ENCODE measurements at places on chromosomes 6 and 20.

DNA sequence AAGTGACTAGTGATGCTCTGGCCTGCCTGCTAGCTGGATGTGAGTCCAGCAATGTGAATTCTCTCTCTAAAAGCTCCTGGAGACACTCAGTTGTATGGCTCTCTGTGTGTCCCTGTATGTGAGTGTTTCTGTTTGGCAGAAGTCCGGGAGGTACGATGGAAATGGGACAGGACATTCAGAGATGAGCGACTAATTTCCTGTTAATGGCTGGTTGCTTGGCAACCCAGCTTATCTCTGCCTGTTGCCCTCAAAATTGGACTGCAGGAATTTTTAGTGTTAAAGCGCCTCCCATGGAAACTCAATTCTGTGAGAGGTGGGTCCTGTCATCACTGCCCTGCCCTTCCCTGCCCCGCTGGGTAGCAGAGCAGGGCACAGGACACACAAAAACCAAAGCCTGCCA is 136.8 kb upstream of the LRFN2 start:
- DNase-seq = no peak

GRCh38 chr6:20827798-20828197 is 293.5 kb downstream of the CDKAL1 start:
- DNase-seq = no peak

GRCh38 chr6:106557837-106558236 is 71.5 kb downstream of the RTN4IP1 start:
- DNase-seq = no peak

GRCh38 chr20:49700411-49701185 is 13.1 kb downstream of the B4GALT5 start:
- no peak for DNase-seq

GRCh38 chr6:116404696-116405095 is 33.9 kb downstream of the DSE start:
- no peak for DNase-seq

DNA sequence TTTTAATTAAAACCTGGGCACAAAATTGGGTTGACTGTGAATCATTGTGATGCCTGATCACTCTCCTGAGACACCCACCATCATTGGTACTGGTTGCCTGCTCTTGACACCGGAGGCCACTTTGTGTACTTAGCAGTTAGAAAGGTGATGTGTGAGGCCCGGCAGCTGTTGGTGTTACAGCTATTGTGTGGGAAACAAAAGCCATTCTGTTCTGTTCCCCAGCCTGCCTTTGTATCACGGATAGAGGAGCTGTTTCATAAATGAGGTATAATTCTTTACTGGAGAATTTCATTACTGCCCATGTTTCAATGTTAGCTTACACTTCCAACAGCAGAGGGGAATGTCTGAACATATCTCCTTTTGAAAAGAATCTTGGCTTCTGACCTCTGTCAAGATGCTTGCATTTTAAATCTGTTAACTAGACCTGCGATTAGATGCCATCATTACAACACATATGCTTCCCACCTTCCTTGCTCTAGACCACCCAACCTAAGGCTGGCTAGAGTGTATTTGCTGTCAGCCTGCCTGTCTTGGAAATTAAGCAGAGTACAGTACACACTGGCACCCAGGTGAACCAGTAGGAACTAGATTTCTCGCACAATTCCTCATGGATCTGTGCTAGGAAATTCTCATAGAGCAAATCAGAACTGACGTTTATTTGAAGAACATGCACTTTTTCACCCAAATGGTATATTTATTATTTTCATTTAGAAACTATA is 142.4 kb upstream of the INSM1 start:
- DNase-seq = no peak

DNA sequence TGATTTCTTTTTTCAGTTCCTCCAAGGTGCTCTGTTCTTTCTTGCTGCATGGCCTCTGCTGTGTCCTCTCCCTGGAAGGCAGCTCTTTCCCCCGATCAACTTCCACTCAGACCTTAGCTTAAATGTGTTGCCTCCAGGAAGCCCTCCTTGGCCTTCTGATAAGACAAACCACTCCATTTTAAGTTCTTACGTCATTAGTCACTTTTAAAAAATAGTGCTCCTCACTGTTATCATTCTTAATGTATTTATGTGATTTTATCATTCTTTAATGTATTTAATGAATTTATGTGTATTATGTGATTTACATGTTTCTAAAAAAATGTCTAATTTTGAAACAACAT is 12.2 kb upstream of the MANBAL start:
- no peak for DNase-seq

GRCh38 chr20:63748070-63748933 is 8.7 kb downstream of the SLC2A4RG start:
- DNase-seq = no peak

DNA sequence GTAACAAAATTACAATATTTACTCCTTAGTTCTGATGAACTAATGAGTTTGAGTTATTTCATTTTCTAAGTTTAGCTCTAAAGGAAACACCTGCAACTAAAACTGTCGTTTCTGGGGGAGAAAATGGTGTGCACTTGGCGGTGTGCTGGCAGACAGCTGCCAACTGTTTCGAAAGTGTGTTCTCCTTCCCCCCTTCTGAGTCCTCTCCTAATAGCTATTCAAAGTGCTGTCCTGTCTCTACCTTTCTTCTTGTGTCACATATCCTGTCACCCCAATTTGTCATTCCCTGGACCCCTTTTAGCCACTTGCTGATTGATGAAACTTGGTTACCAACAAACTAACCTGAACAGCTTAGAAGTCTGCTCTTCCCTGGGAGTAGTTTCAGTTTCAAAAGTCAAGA is 4.9 kb upstream of the UBE2J1 start:
- DNase-seq = no peak
